Kidney tubule cell (primary cell): ENCODE measurements at places on chromosomes 12 and 14.

DNA sequence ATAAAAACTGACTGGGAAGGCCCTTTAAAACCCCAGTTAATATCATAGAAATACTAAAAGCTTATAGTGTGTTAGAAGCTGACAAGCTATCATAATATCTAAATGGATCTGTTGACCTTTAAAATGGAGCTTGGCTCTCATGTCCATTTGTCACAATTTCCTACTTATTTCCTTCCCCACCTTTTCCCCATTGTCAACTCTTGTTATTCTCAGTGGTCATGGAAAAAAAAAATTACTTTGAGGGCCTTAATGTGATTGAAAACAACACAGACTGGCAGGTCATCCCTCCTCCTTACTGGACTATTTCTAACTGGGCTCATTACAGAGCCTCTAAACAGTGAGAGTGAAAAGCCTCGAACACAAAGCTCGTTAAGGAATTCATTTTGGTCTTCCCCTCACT lies 13.7 kb upstream of the WNK1 start:
- DNase-seq = peak; percentile 0

GRCh38 chr12:126926023-126926594 lies 1340.9 kb upstream of the TMEM132C start:
- no peak for DNase-seq

- no peak for DNase-seq
These were observed 22.3 kb upstream of the STK38L start for GRCh38 chr12:27221625-27222387.

DNA sequence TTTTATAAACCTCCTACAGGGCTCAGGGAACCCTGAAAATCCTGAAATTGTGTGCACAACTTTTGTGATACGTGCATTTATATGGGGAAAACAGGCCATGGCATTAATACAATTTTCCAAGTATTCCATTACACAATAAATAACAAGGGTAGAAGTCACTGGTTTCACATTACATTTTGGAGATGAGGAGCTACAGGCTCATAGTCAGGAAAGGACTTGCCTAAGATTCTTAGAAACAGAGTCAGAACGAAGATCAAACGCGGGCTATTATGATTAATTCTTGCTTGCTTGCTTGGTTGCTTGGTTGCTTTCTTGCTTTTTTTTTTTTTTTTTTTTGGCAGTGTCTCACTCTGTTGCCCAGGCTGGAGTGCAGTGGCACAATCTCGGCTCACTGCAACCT lies 16.7 kb downstream of the NOS1 start:
- DNase-seq = no peak

GRCh38 chr12:25883026-25883916 lies 75.2 kb upstream of the RASSF8 start:
- DNase-seq = no peak

- DNase-seq = no peak
These were observed 31.8 kb upstream of the SMUG1 start for GRCh38 chr12:54220567-54220966.

- no peak for DNase-seq
These were observed 63.7 kb downstream of the FBXL14 start for GRCh38 chr12:1530592-1531152.

DNA sequence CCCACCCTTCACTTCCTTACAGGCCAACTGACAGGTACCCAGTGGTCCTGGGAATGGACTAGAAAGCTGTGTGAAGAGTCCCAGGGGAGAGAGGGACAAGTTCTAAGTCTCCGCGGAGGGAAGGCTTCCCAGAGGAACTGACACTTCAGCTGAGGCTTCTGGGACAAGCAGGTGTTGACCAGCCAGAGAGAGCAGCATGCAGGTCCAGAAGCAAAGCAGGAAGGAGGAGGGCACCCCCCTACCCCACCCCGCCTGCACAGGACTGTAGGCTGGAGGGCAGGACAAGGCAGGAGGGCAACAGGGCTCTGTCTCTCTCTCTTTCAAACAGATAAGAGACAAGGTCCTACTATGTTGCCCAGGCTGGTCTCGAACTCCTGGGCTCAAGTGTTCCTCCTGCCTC lies 58.2 kb upstream of the CORO1C start:
- no peak for DNase-seq

GRCh38 chr12:10131111-10131690 lies 1.2 kb upstream of the CLEC7A start:
- no peak for DNase-seq

GRCh38 chr12:130815028-130815741 lies 23.9 kb downstream of the STX2 start:
- DNase-seq = peak; percentile 48

DNA sequence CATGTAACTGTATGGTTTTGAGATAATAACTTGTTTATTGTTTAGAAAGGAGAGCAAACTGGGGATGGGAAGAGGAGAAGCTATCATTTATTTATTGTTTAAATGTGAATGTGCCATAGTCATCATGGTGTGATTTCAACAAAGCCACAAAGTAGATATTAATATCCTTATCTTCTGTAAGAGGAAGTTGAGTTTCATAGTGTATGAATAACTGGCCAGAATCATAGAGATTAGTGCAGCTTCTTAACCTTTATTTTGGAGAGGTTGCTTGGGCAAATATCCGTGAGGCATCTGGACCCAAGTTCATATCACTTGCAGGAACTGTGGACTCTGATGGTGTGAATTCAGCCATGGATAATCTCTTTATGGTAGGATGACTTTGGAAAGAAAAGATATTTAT lies 26.8 kb upstream of the LYZ start:
- no peak for DNase-seq

DNA sequence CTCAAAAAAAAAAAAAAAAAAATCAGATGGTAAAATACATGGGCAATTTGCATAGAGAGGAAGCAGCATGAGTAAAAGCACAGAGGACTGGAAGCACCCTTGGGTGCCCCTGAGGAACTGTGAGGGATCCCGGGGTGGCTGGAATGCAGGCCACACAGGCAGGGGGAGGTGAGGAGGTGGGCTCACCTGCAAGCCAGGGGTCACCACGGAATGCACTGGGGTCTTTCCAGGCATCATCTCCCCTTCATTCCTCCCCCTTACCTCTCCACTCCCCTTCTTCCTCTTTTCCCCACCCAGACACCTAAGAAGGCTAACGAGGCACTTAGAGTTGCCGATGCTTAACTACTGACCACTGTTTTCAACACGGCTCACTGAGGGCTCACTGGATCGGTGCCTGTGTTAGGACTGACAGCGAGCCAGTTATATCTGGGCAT lies 14.4 kb upstream of the HIP1R start:
- no peak for DNase-seq

DNA sequence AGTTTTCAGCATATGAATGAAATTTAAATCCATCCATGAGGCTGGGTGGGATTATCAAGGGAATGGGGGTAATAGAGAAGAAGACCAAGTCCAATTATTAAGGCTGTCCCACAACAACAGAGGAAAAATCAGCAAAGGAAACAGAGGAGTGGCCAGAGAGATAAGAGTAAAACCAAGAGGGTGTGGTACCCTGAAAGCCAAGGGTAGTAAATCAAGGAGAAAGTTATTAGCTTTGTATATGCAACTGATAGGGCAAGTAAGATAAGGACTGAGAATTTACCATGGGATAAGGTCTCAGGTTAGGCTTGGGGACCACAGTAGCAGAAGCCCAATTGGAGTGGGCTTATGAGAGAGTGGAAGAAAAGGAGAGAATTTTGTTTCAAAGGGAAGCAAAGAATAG lies 134.5 kb downstream of the NUAK1 start:
- DNase-seq = no peak

DNA sequence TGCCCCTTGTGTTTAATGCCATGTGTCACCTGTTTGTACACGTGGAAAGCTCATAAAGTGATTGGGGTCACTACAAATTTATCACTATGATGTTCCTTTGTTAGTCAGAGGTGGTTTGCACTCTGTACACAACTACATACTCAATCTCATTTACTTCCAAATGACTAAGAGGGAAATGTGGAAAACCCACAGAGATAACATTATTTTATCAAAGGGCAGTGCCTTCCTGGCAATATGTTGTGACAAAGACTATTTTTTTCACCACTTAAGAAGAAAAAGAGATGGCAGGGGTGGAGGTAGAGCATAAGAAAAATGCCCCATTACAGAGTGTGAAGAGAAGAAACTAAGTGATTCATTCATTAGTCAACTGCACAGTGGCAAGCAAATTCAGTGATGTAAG lies 1064.1 kb upstream of the FLRT2 start:
- DNase-seq = peak; percentile 42

- no peak for DNase-seq
These were observed 100.3 kb downstream of the DAD1 start for GRCh38 chr14:22488522-22489243.

DNA sequence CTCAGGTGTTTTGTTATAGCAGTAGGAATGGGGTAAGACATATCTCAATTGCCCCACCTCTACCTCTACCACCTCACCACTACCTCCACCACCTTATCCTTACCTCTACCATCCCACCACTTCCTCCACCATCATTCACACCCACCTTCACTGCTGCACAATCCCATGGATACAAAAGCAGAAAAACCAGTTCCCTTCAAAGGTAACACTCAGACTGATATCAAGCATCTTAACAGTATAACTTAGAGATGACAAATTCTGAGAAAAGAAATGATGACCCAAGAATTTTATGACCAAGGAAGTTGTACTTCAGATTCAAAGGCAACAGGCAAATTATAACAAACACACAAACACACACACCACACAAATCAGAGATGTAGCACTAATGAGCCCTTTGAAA lies 189.4 kb downstream of the NUAK1 start:
- DNase-seq = no peak

- peak; percentile 21 for DNase-seq
These were observed 227.7 kb downstream of the NOVA1 start for GRCh38 chr14:26370115-26370514.

DNA sequence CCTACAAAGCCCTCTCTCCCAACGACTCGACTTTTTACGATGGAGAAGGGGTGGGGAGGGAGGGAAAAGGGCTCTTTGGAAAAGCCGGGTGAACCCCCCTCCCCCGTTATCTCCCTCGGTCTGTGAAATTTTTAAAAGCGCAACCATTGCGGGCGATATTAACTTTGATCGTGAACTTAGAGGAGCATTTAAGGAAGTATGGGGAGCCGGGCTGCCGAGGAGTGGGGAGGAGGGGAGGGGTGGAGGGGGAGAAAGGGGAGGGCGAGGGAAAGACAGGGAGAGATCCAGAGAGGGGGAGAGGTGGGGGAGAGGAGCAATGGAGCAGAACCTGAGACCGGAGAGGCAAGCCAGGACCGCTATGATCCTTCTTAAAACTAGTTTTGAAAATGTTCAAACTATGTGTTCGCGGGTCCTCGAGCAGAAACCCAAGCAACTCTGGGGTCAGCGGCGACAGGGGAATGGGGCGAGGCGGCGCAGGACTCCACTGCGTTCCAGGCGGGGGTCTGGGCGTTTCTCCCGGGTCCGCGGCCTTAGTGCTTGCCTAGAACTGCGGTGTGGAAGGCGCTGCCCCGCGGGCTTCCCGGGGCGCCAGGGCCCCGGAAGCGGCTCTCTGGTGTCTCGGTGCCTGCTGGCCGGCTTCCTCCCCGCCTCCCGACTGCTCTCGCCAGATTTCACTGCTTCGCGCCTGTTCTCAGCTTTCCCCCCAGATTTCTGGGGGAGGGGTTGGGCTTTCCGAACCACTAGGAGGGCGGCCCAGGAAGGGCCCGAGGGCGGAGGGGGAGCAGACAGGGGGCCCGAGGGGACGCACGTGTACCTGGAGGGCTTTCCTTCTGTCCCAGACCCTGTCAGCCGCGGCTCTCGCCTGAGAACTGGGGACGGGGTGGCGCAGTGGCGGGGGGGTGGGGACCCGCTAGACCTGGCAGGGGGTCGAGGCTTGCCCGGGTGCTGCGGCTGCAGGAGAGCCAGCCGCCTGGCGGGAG lies at the start of gene HOTAIR:
TSS of gene HOTAIR (minus strand) at position 871 of the 980 bp plus-strand sequence.
- peak; percentile 68 for DNase-seq

GRCh38 chr12:65948320-65949008 lies 124.2 kb downstream of the HMGA2 start:
- peak; percentile 96 for DNase-seq

DNA sequence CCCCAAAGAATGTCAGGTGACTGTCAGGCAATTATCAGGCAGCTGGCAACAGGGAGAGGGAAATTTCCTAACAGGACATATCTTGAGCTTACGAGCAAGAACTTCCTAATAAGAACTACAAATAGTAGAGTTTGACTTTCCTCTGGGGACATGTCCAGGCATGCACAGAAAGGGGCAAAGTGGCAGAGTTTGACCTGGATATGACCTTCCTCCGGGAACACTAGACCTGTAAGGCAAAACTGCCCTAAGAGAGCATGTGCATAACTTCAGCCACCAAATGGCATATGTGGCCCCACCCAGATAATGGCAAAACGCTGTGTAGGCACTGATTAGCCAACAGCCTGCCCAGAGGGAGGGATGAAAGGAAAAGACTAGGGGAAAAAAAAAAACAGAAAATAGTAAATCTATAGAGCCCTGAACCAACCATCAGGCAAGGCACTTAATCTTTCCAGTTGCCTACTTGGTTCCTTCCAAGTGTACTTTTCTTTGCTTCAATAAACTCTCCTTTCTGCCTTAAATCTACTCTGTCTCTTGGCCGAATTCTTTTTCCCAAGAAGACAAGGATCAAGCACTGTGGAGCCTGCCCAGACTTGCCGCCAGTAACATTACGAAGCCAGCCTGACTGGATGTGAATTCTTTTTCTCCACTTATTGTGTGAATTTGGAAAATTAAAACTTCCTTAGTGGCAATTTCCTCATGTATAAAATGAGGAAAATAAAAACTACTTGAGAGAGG lies 164.1 kb downstream of the SPTSSA start:
- peak; percentile 5 for DNase-seq
